ENCODE measurements at places on chromosomes 12 and 14. TPM values are rescaled to one million over a fixed set of nuclear protein-coding genes. Genes with fewer than 3 reads are reported as not detected.

The INHBC gene
- total RNA-seq = not detected

The IL31 gene
- not detected for total RNA-seq

The POLE2 gene
- total RNA-seq = 13.1 TPM

The GLT8D2 gene
- 0.74 TPM for total RNA-seq

The CCDC38 gene
- 0.07 TPM for total RNA-seq

The EPYC gene
- total RNA-seq = not detected

The SCARB1 gene
- 139 TPM for total RNA-seq

The TPH2 gene
- not detected for total RNA-seq

The NANOG gene
- not detected for total RNA-seq

The GSKIP gene
- 19.3 TPM for total RNA-seq

The RD3L gene
- total RNA-seq = not detected

The HSPA2 gene
- total RNA-seq = 40.2 TPM

The KRT80 gene
- 71.8 TPM for total RNA-seq

The CYP46A1 gene
- total RNA-seq = 0.02 TPM

The DPF3 gene
- total RNA-seq = 0.23 TPM

The CEBPE gene
- total RNA-seq = not detected

The FOXN4 gene
- total RNA-seq = not detected

The LRP10 gene
- 72.1 TPM for total RNA-seq

The REP15 gene
- total RNA-seq = 0.12 TPM

The TEAD4 gene
- total RNA-seq = 46.8 TPM

The TCL1B gene
- total RNA-seq = not detected

The ATL1 gene
- total RNA-seq = 4.2 TPM

The COCH gene
- total RNA-seq = 24.8 TPM

The LARP4 gene
- total RNA-seq = 42.0 TPM

The CLEC9A gene
- total RNA-seq = not detected

The ZNF641 gene
- 6.3 TPM for total RNA-seq

The SMIM41 gene
- total RNA-seq = not detected

The PTGER2 gene
- total RNA-seq = 1.3 TPM

The C12orf42 gene
- total RNA-seq = not detected

The TCTN1 gene
- 35.0 TPM for total RNA-seq

The AKAP5 gene
- 0.46 TPM for total RNA-seq

The MUCL1 gene
- not detected for total RNA-seq
